GM13976 (cell line): ENCODE measurements at places on chromosomes 4 and X.
A peak's percentile ranks its signal among the peaks of the same experiment; 100 is the strongest.

DNA sequence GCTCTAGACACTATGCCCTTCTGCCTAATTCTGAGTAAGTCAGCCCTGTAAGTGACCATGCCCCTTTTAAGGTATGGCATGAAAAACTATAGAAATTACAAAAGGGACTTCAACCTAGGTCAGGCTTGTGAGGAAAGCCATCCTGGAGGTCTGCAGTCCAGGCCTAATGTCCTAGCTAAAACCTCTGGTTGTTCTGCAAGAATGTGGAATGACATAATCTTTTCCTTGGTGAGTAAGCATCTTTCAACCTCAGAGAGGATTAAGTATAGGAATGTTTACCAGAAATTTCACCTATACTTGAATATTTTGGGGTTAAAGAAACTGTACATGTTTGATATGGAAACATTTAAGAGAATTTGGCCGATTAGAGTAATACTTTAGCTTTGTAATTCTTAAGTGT, 23.8 kb upstream of the HPSE start:
- DNase-seq, result no peak

- no peak for DNase-seq
Observed at GRCh38 chrX:31893525-31893924, 821.7 kb upstream of the FTHL17 start.

DNA sequence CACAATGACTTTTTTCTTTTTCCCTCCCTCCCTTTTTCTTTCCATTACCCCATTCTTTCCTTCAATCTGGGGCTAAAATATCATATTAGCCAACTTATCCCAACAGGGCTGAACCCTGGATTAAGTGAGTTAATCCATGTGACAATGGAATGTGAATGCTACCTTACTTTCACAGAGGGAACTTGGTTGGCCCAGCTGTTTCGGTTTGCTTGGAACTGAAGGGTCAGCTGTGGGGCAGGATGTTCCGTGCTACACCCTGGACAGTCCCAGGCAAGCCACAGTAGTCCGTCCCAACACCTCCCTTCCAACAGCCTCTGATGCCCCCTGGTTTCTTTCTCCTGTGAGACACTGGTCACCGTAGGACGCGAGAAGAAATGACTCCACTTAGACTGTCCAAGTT, 95.0 kb upstream of the STS start:
- DNase-seq, result no peak

DNA sequence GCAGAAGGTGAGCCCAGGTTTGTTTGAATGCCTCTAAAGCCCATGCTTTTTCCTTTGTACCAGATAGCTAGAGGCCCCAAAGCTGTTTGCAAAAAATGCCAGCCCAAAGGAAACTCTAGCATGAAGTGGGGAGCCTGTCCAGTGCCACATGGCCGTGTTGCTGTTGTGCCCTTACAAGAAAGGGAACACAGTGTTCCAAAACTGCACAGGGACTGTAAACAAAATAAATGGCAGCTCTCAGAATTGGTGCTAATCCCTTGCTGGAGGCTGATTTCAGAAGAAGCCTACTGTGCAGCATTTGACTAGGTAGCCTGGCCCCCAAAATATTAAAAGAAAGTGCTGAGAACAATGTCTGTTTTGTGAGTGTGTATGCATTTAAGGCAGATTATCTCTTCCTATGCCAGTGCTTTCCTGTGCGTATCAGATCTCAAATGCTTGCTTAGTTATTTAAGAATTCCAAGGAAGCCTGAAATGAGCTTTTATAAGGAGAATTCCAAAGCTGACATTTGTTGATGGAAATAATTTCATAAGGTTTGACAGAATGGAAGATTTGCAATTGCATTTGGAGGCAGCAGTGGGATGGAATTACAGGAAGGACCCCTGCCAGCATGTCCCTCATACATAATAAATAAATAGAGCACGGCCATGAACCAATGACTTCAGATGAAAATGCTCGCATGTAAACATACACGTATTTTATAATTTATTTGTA, 115.7 kb downstream of the IRF2 start:
- DNase-seq, result no peak

DNA sequence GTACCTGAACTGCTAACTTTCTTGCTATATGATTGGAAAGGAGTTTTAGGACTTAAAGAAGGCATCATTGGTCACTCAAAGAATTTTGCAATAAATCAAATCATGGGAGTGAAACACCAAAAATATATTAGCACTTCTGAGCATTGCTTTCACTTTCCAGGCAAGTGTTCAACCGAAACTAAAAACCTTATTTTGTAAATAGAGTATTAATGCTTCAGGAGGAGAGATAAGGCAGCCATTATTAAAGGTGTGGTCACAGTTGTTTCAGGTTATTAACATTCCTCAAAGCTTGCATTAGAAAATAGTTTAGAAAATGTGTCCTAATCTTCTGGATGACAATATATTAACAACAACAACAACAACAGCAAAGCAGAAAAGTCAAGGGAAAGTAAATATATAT, 92.3 kb upstream of the TLL1 start:
- DNase-seq, result no peak

DNA sequence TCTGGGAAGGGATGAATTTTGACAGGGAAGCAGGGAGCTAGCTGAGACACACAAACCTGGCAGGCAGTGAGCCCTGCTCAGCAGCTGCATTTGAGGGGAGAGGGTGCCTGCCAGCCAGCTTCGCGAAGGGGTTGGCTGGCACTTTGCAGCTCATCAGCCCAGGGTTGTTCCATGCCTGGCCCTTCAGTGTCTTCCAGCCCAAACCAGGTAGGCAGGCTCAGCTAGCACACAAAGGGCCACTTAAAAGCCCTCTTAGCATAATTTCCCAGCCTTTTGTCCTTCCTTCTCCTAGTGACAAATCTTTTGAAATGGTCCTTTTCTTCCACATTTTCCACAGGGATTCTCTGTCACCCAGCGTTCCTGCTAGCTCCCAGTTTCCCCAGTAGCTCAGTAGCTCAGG, 4.3 kb upstream of the FRMPD3 start:
- no peak for DNase-seq

GRCh38 chrX:104669063-104669462, 103.1 kb downstream of the IL1RAPL2 start:
- no peak for DNase-seq

GRCh38 chr4:186839122-186840037, 115.7 kb upstream of the FAT1 start:
- DNase-seq, result peak; percentile 26

DNA sequence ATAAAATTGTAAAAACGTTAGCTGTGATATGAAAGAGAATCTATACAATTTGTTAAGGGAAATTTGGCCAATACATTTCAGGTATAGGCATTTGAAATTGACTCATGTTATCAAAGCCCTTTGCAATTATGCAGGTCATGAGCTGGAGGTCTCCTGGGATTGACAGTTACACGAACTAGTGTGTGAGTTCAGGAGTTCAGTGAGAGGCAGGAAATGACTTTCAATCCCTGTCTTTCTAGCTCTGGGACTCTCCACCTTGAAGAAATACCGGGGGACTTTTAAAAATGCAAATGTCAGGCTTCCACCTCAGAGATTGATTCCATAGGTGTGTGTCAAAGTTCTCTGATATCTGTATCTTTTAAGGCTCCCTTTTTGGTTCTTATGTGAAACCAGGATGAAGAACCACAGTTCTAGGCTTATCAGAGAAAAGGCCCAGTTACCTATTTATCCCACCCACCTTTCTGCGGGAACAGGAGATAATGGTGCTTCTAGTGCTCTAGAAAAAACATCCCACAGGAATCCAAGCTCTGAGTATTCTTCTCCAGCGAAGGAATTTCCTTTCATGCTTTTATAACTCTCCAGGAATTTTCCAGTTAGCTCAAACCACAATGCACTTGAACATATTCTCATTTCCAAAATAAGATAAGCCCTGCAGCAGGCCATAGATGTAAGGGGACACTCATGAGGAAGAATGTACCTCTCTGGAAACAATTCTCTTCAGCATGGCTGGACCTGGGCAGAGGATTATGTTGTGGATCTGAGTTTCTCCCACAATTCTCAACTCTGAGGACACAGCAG, 501.0 kb downstream of the IDS start:
- no peak for DNase-seq

- DNase-seq, result no peak
Observed at GRCh38 chr4:7988437-7988836, 48.8 kb upstream of the AFAP1 start.
